Stimulated activated CD4-positive, alpha-beta T cell treated with anti-CD3 and anti-CD28 coated beads, TNF-alpha, amount 100 ng/mL, for 48 hours (primary cell): ENCODE measurements at places on chromosomes 6 and 20.

- no peak for DNase-seq
Measured at GRCh38 chr20:22719167-22719591, 134.8 kb upstream of the FOXA2 start.

DNA sequence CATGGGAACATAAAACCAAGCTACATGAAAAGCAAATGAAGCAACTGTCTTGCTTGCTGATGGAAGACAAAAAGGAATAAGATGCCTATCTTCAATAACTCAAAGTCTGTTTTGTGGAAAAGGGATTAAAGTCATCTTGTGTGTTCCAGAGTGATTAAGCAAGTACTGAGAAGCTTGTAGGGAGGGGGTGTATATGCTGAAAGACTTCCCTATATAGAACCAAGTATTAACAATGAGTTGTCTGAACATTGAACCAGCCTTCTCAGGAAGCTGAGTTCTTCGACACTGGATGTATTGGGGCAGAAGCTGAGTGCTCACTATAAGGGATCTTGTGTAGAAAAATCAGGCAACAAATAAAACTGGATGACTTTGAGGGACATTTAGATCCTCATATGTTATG is 451.8 kb downstream of the CD83 start:
- no peak for DNase-seq

DNA sequence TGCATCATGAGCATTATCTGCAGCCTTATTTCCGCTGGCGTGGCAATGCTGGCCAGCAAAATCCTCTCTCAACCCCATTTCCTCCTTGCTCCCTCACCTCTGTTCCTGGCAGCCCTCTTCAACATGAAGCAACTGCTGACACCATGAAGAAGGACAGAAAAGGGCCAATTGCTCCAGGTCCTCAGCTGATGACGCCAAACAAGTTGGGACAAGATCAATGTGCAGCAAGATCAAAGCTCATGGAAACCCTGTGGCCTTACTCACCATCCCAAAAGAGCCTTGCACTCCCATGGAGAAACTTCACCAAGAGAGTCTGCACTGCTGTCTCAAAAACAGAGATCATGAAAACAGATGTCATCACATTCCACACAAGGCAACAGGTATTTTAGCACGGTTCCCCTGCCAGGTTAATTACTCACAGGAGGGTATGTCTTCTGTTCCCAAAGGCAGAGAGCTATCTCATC is 7.4 kb downstream of the GFOD1 start:
- no peak for DNase-seq

DNA sequence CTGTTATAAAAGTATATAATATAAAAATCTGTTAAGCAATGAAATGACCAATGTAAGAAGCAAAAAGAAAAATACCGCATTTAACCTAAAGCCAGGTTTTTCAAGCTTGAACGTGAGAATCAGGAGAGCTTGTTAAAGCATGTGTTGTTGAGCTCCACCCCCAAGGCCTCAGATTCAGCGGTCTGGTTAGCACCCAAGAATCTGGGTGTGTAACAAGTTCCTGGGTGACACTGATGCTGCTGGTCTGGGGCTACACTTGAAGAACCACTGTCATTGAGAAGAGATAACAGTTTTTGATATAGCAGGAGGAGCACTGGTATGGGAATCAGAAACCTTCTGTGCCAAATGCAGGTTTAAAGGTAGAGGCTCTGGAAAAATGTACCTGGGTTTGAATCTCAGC is 154.0 kb downstream of the ID4 start:
- no peak for DNase-seq

GRCh38 chr20:45114465-45115385 is at the start of gene WFDC5:
TSS of gene WFDC5 (minus strand) at chr20:45115174. CDS start at chr20:45115083, 91 bp downstream.
- DNase-seq = no peak

DNA sequence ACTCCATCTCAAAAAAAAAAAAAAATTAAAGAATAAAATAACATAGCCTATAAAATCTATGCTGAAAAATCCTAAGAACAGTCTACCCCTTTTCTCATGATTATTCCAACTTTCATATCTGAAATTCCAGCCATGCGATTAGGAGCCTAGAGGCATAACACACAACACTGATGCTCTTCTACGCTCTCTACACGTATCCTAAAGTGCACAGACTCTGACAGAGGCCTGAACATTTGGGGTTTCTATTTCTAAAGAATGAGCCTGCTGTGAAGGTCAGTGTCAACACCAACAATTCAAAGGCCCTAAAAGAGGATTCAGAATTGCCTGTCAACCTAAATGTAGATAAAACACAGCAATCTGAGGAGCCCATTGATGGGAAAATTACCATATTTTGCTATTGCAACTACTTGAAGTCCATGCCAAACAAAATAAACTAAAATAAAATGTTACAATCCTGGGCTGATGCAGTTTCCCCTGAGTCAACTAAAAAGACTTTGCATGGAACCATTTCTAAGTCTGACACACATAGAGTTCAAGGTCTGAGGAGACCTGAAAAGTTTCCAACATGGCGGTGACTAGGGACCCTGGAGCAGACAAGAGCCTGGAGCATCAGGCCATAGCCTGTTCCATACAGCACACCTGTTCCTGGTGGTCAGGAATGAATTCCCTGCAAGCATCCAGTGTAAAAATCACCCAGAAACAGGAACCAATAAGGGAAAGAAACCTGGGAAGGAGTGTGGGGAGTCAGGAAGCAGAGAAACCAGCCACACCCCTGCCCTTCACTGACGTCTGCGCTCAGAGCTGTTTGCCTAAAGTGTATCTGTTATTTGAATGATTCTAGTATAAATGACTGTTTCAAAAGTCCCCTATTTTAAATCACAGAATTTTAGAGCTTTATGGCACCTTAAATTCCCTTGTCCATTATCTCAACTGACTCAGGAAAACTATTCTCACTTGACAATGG is 11.8 kb downstream of the NINL start:
- DNase-seq = no peak

DNA sequence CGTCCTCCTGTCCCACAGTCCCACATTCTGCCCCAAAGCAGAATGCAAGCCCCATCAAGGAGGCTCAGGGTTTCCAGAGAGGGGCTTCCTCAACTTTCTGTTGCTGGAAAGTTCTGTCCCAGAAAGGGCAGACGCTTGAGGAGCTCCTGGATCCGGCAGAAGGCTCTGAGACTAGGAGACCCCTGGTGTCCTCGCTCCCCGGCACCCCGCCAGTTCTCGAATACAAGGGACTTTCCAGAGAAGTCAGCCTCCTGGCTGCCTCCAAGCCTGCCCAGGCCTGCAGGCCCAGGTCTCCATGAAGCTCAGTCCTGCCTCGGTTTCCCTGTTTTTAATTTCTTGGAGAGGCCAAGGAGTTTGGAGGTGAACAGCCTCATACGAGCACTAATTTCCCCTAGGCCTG is 150.4 kb downstream of the CEBPB start:
- DNase-seq = no peak

- no peak for DNase-seq
Measured at GRCh38 chr6:139757784-139758183, 383.3 kb upstream of the CITED2 start.

DNA sequence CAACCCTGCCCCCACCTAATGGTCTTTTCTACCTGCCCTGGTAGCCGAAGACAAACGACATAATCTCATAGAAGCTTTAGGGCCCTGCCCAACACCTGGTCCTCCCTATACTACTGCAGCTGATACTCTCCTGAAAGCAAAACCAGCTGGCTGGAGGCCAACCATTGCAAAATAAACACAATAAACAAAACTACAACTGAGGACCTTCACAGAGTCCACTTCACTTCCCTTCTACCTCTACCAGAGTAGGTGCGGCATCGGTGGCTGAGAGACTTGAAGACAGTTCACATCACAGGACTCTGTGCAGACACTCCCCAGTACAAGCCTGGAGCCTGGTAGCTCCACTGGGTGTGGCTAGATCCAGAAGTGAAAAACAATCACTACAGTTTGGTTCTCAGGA is 476.2 kb downstream of the MMUT start:
- no peak for DNase-seq

DNA sequence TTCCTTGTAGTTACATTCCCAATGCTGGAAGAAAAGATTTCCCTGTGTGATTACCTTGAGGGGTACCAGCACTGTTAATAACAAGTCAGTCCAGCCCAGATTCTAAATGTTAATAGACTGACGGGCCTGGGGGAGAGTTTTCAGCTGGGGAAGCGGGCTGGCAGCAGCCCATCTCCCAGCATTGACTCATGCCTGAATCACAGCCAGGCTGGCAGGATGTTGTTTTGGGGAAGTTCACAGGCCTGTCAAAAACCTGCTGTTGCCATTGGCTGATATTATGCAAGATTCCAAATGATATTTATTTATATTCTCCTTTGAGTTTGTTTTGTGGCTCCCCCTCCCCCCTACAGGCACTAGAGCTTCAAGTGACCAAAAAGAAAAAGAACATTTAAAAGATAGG is 213.9 kb upstream of the CNR1 start:
- no peak for DNase-seq

GRCh38 chr6:16154904-16155303 is 26.0 kb downstream of the MYLIP start:
- no peak for DNase-seq

DNA sequence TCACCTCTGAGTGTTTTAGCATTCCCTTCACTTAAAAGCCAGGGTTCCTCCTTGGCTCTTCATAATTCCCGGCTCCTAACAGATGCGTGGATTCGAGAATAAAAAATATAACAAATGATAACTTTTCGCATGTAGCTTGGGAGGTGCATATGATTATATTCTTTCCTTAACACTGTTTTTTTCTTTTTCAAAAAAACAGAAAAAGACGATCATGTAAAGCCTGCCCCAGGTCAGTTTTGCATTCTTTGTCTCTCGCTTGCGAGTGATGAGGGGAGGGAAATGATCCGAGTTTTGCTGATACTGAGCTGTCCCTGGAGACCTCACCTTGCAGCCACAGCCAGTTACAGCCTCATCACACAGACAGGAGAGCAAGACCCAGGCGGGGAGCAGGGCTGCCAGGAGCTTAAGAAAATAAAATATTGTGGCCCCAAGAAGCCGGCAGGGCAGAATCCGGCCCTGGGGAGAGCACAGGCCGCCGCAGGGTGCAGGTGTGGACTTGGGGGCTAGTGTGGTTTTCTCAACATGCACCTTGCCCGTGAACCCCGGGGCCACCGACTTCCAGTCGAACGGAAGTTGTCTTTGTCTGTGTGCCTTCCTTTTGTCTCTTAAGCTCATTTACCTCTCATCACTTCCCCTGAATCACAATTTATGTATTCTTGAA is 301.8 kb downstream of the TAF4 start:
- no peak for DNase-seq

DNA sequence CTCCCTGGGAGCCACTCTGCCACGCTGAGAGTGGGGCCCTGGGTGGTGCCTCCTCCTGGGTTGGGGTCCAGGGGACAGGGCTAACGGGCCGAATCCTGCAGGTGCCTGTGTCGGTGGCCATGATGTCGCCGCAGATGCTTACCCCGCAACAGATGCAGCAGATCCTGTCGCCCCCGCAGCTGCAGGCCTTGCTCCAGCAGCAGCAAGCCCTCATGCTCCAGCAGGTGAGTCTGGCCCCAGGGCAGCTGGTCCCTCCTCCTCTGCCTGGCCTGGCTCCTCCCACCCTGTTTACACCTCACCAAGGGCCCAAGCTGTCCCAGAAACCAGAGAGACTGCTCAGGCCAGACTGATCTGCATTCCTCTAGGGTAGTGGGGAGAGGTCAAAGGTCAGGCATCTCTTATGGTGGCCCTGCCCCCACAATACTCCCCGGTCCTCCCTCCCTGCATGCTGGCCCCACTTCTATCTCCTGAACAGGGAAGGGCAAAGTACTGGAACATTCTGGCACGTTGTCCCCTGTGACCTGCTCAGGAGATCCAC is 38.6 kb downstream of the FOXP4 start:
- no peak for DNase-seq

DNA sequence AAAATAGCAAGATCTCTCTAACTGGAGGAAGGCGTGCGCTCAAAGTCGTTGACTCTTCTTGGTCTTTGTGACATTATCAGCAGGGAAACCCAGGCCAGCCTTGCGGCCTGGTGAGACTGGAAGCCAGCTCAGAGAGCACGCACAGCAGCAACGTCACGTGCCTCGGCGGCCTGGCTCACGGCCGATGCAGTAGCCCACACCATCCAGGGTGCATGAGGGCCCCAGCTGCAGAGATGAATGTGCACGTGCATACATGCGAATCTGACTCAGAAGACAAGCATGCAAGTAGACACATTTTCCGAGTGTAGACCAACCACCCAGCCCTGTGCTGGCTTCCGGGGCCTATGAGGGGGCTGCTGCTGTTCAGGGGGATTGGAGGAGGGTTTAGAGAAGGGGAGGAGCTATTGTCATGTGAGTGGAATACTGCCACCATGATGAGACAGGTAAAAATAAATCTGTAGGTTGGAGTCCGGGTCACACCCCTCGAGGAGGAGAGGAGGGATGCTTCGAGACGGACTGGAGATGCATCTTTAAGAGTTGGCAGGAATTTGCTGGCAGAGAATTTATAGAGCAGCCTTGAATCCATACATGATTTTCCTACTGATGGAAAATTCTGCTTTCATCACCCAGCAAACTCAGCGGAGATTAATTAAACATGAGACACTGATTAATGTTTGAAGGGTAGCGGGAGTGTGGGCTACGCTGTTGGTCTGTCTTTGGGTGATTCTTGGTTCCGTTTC is 388.2 kb downstream of the CDH4 start:
- DNase-seq = no peak

DNA sequence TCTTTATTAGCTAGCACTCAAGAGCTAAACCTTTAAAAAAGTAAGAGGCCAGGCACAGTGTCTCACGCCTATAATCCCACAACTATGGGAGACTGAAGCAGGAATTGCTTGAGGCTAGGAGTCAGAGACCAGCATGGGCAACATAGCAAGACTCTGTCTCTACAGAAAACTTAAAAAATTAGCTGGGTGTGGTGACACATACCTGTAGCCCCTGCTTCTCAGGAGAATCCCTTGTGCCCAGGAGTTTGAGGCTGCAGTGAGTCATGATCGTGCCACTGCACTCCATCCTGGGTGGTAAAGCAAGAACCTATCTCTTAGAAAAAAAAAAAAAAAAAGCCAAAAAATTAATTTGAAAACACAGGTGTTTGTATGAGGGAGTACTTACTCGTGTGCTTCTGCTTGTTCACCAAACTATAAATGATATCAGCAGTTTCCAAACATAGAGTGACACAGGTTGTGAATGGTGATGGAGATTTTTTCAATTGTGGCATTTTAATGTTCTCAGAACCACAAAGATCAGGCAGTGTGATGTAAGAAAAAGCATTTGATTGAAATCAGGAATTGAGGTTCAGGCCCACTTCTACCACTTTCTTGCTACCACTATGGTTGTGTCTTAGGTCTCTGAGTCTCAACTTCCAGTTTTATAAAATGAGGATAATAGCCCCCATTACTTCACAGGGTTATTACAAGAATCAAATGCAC is 104.9 kb downstream of the FOXO3 start:
- peak; percentile 2 for DNase-seq

DNA sequence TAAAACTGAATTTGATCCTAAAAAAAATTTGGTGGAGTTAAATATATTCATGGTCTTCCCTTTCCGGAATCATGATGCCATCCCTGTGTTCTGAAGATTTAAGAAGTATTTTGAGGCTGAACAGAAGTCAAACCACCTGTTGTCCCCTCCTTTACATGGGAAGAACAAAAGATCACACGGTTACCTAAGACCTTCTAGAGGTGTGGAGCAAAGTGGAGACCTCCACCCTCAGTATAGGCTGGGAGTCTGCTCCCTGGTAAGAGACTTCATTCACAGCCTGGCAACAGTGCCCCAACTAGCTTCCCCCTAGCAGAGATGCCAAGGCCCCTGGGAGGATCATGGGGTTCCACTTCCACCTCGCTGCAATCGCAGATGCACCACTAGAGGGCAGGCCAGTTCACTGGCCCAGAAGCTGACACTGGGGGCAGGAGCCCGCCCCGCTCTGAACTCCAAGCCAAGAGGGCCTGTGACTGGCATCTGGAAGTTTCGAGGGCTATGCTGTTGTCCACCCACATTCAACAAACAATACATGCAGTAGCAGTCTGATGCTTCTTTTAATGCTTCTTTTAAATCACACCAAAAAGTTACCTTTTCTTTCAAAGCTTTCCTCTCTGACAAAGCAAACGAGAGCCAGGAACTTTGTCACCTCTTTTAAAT is 19.5 kb upstream of the UBE2J1 start:
- DNase-seq = peak; percentile 63
